Sigmoid colon (tissue), 7 donors: ENCODE measurements at places on chromosomes 12 and 14.
A peak's percentile ranks its signal among the peaks of the same experiment; 100 is the strongest.

- DNase-seq, result no peak
These were observed 238.5 kb downstream of the RBM19 start for GRCh38 chr12:113727651-113728061.

DNA sequence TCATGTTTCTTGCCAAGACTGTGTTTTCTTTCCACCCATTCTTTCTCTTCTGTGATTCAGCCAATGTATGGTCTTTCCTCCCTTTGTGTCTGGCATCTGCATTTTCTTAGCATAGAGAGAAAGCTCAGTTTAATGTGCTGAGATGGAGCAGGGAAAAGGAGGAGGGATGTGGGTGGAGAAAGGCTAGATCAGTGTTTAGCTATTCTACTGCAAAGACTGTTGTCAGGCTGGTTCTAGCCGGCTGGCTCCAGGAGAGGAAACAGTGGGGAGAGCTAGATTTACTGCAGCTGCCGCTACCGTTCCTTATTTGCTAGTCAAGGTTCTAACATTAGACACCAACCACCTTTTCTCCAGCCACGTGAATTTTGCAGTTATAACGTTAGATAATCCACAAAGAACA is 5.2 kb upstream of the RIMKLB start:
- peak; percentile 84 for DNase-seq

GRCh38 chr14:105491366-105491973 is 424 bp downstream of the TEDC1 start:
- peak; percentile 83 for DNase-seq

DNA sequence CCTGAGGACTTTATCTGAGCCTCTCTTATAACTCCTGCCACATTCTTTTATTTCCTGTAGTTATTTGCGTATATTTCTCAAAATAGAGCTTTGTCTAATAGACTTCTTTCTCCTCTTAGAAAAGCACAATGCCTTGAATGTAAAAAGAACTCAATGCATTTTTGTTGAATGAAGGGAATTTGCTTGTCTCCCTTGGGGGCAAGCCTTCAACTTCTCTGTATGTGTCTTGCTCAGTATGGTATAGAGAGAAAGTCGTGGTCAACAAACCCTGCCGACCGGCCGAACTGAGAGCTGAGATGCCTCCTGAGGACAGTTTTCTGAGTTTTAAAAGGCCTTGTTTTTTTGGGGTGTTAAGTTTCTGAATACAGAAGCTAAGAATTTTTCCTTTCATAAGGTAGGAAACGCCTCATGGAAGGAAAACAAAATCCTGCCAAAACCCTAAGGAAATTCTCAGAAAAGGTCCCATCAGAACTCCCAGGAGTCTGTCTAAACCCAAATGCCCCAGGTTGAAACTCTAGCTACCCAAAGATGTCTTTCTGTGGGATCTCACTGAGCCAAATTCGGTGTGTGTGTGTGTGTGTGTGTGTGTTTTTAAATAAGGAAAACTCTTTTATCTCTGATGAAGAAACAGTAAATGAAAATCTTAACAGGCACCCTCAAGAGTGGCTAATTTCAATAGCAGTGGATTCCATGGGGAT is 136.6 kb downstream of the C12orf75 start:
- DNase-seq, result no peak

- no peak for DNase-seq
These were observed 204.9 kb downstream of the TMX1 start for GRCh38 chr14:51445001-51445390.

- DNase-seq, result no peak
These were observed 11.5 kb downstream of the RIMKLB start for GRCh38 chr12:8709124-8709830.

DNA sequence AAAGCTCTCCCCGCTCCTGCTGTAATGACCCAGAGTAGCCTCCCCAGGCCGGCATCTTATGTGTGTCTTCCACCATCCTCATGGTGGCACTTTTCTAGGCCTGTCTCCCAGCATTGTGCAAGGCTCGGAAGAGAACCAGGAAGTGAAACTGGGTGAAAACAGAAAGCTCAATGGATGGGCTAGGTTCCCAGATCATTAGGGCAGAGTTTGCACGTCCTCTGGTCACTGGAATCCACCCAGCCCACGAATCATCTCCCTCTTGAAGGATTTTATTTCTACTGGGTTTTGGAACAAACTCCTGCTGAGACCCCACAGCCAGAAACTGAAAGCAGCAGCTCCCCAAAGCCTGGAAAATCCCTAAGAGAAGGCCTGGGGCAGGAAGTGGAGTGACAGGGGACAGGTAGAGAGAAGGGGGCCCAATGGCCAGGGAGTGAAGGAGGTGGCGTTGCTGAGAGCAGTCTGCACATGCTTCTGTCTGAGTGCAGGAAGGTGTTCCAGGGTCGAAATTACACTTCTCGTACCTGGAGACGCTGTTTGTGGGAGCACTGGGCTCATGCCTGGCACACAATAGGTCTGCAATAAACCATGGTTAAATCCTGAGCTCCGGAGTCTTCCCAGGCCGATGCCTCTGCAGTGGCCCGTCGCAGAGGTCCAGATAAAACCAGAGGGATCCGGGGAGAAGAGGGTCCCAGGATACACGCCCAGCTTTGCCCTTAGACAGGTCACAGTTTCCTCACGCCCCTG is 15.6 kb downstream of the ACVRL1 start:
- peak; percentile 84 for DNase-seq

DNA sequence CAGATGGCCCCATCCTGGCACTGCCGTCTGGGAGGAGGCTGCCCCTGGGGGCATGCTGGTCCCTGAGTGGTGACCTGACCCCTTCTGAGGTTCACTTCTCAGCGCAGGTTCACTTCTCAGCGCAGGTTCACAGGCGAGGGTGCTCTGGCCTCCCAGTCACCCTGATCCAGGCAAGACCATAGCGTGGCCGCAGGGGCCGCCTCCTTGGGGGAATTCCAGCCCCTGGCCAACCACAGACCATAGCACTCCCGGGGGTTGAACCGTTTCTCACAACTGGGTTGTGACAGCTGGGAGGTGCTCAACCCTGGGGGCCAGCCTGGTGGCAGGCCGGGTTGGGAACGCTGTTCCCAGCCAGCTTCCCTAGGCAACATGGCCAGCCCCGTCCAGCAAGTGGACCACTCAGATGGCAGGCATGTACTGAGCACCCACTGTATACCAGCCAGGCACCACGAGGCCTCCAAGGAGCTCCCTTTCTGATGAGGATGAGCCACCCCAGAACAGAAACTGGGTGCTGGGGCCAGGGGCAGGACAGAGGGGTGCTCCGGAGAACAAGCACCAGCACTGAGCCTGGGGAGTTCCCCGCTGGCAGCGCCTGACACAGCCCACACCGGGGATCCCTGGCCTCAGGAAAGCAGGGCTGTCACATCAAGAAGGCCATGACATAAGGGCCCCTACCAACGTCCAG is 28.3 kb upstream of the ZFP36L1 start:
- DNase-seq, result no peak

- no peak for DNase-seq
These were observed 203.7 kb downstream of the CACNA1C start for GRCh38 chr12:2256453-2256852.

DNA sequence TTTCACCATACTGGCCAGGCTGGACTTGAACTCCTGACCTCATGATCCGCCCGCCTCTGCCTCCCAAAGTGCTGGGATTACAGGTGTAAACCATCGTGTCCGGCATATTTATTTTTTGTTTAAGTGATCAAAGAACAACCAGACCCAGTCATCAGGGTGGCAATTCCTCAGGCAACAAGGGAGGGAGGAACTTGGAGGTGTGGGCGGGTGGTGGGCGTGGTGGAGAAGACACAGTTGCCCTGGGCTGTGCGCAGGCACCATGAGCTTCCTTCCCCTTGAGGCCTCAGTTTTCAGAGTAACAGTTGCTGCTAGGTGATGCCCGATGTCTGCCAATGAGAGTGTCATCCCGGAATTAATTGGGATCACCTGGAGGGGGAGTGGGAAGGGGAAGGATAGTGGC is 191.7 kb downstream of the ALG10 start:
- no peak for DNase-seq

DNA sequence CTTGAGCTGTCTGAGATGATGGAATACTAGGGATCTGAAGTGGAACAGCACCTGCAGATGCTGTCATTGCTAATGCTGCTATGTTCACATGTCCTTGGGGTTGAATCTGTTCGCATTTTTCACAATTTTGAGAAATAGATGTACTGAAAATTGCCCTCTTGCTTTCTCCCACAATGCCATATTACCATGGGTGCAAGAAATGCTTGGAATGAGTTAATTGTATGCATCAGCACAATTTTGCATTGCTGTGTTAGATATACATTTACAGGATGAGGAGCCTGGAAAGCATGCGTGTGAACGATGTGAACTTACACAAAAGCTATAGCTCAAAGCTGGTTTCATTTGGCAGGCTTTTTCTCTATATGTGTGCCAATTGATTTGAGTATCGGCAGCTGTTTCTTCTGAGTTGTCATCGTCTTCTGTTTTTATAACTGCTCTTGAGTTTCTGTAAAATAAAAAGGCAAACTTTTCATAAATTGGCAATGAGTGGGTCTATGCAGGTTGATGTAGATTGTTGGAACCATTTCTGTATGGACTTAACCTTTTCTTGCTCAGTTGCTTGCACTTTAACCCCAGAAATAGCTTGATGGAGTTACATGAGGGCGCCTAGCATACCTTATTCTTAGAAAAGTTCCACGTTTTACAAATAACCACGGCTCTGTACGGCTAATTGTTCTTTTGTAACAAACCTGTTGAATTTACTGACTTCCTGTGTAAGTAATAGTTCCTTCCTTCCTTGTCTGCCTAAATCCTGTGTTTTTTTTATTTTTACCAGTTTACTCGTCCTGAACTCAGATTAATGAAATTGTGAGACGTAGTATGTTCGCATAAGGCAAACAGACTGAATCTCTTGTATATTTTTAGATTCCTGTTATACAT is 105.9 kb downstream of the FGD4 start:
- no peak for DNase-seq

DNA sequence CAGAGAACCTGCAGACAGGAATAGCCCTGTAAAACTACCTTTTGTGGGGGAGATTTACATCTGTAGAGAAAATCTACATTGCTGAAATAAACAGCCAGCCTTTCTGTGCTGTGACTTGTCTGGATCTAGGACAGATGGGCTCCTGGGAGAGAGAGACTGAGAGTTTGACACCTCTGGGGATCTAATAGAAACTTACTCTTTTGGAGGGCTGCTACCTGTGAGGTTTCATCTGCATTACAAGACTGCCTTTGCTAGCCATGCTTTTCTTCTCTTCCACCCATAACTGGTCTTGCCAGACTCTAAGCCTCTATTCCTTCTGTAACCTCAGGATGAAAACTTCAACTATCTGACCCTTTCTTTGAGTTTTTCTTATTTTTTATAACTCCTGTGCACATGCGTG is 452.6 kb downstream of the ZFP36L1 start:
- no peak for DNase-seq

DNA sequence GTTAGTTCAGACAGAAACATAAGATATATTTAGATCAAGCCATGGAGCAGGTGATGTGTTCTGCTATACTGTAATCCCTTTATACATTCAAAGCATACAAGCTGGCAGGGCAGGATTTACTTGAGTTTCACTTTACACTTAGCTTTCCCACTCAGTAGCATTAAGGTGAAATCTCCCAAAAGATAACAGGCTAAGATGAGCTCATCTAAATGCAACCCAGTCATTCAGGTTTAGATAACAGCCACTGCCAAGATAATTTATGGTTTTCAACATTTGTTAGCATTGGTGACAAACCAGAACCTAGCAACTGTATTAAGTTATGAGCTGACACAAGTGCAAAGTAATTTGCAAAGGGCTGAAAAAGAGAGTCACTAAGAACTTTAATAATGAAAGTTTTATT is 925.1 kb upstream of the ATXN7L3B start:
- DNase-seq, result no peak
